ENCODE measurements at places on chromosomes 6 and 20.

- no peak for DNase-seq
Observed at GRCh38 chr6:131368198-131368911, 204.7 kb upstream of the ARG1 start.

- no peak for DNase-seq
Observed at GRCh38 chr6:144423167-144423566, 138.0 kb downstream of the UTRN start.

GRCh38 chr20:16653266-16653665, 76.6 kb upstream of the SNRPB2 start:
- DNase-seq = no peak

GRCh38 chr20:18657575-18657974, 69.7 kb downstream of the DTD1 start:
- no peak for DNase-seq

- DNase-seq = no peak
Observed at GRCh38 chr6:137907170-137907569, 40.1 kb downstream of the TNFAIP3 start.

DNA sequence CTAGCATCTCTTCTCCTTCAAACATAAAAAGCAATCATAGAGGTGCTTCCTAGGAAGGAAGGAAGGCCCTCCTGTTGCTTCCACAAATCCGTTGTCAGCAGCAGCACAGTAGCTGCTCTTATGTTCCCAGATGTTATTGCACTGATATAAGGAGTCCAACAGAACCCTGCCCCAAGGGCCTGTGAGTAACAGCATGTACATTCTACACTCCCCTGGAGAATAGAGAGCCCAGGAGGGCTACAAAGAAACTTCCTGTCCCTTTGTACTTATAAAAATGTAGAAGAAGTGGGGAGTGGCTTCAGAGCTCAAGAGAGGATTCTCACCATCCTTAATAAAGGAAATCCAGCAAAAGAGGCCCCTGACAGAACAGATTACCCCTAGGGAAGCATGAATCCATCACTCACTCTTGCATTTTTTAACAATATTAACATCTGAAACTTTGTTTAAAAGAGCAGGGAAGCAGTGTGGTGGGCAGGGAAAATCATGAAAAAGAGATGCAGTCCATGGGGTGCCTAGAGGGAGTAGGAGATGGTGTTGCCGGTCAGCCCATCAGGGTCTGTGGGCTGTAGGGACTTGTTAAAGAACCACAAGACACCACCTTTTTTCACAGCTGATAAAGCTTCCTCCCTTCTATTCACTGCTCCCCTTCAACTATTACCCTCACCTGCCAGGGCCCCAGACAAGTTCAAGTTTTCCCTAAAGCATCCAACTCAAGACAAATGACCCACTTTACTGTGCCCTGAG, 104.5 kb upstream of the ADGRF1 start:
- DNase-seq = no peak

GRCh38 chr6:119454714-119455113, 105.2 kb upstream of the MAN1A1 start:
- no peak for DNase-seq

DNA sequence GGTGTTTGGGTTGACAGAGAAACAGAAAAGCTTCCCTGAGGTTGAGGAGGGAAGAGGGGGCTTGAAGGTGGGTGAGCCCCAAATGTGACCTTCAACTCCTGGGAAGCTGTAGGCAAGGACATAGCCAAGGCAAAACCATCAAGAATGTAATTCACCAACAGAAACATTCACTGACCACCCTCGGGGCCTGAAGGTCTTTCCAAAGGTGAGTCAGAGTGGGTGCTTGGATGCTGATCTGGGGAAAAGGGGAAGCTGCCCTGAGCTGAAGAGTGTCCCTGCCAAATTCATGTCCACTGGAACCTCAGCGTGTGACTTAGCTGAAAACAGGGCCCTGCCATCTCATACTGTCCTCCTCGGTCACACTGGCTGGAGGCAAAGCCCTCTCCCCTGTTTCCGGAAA, 234.2 kb upstream of the SULF2 start:
- no peak for DNase-seq

- DNase-seq = no peak
Observed at GRCh38 chr6:85348643-85349042, 101.2 kb upstream of the NT5E start.

DNA sequence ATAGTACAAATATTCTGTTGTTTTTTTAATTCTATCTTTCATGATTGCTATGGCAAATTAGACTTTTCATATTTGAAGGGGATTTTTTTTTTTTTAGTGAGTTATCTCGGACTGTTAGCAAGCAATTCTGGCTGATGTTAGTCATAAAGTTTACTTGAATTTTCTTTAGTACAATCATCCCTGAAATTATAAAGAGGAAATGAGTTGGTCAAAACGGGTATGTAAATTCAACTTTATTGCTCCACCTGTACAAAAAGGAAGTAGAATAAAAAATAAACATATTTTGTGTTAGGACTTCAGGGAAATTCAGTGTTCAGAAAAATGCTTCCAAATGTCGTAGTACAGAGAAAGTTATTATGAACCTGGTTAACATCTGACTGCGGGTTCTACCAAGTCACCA, 40.3 kb downstream of the PPP1R14C start:
- DNase-seq = no peak

- DNase-seq = peak; percentile 21
Observed at GRCh38 chr6:82589509-82590206, 226.0 kb downstream of the TPBG start.

DNA sequence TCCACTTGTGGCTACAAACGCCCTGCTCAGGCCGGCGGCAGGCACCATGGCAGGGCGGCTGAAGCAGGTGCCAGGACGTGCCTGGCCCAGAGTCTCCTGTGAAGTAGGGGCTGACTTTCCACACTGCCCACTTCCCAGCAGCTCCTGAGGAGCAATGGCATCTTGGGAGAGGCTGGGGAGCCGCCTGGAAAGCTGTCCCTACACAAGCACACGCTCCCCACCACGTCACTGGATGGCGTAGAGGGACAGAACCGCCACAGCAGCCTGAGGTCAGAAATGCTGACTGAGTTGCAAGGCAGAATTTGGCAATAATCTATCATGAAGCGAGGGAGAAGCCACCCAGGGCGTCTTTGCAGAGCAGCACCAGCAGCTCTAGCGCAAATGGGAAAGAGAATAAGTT, 86.3 kb downstream of the NINL start:
- no peak for DNase-seq

DNA sequence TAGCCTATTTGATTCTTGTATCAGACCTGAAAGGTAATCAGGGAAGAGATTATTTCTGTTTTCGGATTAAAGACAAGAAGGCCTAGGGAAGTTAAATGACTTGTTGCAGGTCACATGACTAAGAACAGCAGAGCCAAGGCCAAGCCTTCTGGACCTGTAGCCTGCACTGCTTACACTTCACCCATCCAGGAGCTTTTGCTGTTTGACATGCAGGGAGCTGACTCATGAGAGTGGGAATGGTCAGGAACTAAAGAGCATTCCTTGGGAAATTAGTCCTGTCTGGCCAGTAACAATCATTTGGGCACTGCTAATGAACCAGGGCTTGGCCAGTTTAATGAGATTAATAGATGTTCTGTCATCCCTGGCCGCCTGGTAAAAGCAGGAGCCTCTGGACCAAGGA, 46.8 kb downstream of the EIF2S2 start:
- DNase-seq = no peak

DNA sequence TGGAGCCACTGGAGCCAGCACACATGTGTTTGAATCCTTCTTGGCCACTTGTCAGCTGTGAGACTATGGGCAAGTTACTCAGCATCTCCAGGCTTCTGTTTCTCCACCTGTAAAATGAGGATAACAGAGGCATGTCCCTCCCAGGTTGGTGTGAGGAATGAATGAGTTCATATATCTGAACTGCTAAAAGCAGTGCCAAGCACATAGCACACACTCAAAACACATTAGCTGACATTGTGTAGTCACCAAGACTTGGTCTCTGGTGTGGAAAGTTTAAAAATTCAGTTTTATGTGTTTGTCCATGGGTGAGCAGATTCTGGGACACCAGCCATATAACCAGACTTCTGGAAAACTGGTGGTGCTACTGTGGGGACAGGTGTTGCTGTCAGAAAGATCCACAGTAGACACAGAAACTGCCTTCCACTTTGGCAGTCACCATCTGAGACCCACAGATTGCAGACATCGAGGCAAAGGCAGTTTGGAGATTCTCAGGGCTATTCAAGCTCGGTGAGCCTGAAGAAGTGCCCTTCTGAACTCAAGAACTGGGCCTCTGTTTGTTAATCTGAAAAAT, 115.8 kb downstream of the MRPL14 start:
- DNase-seq = no peak

DNA sequence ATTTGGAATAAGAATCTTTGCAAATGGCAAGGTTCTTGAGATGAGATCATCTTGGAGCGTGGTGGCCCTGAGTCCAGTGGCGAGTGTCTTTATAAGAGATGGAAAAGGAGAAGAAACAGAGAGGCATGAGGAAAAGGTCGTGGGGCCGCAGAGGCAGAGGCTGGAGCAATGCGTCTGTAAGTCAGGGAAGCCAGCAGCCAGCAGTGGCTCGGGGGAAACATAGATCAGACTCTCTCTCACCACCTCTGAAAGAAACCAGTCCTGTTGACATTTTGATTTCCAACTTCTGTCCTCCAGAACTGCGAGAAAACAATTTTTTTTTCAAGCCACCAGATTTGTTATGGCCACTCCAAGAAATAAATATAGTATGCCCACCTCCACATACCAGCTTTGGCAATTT, 226.6 kb downstream of the TFAP2C start:
- DNase-seq = no peak

DNA sequence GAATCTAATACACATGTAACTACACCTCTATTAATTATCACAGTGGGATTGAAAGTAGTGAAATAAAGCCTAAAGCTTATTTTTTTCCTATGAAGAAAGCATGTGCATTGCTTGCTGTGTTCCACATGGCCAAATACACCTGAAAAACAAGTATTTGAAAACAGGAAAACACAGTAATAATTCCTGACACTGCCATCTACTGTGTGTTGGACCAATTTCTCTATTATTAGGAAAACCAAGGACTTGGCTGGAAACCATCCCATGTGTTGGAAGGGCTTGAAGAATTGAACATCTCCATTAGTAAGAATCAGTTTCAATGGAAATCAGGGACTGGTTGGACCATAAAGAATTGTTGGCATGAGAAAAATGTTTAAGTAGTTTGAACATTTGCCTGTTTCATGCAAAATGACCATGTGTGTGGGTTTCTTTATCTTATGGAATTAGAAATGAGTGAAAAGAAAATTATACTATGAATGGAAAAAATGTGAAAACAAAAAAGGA, 124.1 kb downstream of the PHF3 start:
- no peak for DNase-seq

DNA sequence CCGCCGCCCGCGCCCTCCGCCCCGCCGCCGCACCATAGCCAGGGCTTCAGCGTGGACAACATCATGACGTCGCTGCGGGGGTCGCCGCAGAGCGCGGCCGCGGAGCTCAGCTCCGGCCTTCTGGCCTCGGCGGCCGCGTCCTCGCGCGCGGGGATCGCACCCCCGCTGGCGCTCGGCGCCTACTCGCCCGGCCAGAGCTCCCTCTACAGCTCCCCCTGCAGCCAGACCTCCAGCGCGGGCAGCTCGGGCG, 1.5 kb downstream of the FOXC1 start:
- DNase-seq = no peak

DNA sequence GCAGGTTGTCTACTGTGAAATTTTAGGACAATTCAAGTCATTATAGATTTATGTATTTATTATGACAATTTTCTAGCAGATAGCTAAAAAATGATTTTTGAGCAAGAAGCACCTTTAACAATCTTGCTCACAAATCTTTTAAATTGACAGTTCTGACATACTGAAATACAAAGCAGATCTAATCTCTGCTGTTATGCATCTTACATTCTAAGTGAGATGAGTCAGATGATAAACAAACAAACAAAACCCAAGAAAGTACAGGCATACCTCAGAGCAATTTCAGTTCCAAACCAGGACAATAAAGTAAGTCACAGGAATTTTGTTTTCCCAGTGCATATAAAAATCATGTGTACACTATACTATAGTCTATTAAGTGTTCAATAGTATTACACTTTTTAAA, 430.7 kb upstream of the PTCHD4 start:
- no peak for DNase-seq

DNA sequence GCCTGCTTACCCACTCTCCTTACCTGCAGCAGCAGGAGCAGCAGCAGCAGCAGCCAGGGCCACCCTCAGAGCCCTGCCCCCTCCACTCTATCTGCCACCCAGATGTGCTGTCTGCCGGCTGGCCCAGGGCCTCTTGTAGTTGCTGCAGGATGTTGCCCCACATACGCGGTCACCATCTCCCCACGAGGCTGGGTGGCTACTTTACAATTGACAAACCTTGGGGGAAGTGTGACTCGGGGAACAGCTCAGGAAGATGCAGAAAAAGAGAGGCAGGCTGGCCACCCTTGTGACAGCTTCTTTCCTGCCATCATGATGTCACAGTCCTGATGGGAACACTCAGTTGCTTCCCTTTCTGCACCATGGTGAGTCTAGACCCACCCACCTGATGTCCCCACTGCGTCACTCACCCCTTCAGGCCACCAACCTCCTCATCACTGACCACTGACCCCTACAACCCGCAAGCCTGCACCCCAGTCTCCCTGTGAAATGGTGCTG, 14.5 kb downstream of the TREM1 start:
- DNase-seq = no peak

DNA sequence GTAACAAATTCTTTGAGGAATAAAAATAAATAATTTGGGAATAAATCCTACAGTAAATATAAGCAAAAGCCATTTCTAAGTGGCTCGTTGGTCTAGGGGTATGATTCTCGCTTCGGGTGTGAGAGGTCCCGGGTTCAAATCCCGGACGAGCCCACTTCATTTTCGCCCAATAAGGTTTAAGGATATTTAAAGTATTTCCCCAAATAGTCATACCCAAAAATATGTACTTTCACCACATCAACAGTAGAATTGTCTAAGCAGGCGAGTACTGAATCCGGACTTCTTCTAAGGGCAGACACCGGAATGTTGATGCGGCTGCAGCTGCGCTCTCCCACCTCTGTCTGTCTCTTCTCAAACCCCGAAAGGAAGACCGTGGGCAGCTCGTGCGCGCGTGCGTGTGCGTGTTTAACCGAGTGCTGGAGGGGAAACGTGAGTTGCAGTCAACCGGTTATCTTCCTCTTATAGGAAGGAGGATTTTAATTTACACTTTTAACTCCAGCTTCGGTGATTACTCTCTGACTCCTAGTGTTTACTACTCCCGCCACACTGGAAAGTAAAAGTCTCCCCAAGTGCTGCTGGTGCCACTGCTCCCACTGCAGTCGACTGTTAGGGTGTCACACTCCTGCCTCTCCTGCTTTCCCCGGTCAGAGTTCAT, 155.7 kb upstream of the PRSS16 start:
- DNase-seq = no peak

- no peak for DNase-seq
Observed at GRCh38 chr6:71123051-71123450, 165.6 kb upstream of the OGFRL1 start.

GRCh38 chr6:28953039-28953584, 29.3 kb upstream of the TRIM27 start:
- peak; percentile 46 for DNase-seq

GRCh38 chr6:55729665-55730064, 145.7 kb downstream of the BMP5 start:
- DNase-seq = no peak

- no peak for DNase-seq
Observed at GRCh38 chr6:82182756-82183155, 64.8 kb downstream of the IBTK start.
